ENCODE measurements at places on chromosomes 3 and 15. TPM values are rescaled to one million over a fixed set of nuclear protein-coding genes. Genes with fewer than 3 reads are reported as not detected.
A peak's percentile ranks its signal among the peaks of the same experiment; 100 is the strongest.

- DNase-seq = peak; percentile 95
These were observed at the start of gene CEP70 for GRCh38 chr3:138594150-138594934. Gene CEP70 (minus strand): TSS chr3:138594260. CDS start chr3:138572927, 21,333 bp downstream.

- DNase-seq = no peak
These were observed 22.6 kb upstream of the ANO10 start for GRCh38 chr3:43644443-43644842.

GRCh38 chr3:197076415-197076814, 46.8 kb upstream of the MELTF start:
- no peak for DNase-seq

DNA sequence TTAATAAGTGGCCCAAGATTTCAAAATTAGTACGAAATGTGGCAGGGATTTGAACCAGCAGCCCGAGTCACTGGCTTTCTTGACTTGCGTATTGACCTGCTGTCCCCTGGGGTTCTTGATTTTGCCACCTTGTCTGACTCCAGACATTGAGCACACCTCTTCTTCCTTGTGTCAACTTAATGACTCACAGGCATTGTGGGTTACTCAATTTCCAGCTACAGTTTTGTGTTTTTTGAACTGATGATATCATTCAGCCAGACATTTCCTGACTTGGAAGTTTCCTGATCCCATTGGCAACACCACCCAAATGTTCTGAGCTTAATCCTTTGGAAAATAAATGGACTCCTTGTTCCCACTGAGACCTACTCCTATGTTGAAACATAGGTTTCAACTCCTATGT, 64.2 kb downstream of the MOBP start:
- DNase-seq = no peak

GRCh38 chr15:69766156-69766555, 313.5 kb downstream of the RPLP1 start:
- DNase-seq = no peak

GRCh38 chr3:61667383-61667782, 106.0 kb downstream of the PTPRG start:
- DNase-seq = no peak

The TTC21A gene
- 16.2 TPM for polyA plus RNA-seq

The SLCO2A1 gene
- polyA plus RNA-seq = 19.5 TPM

DNA sequence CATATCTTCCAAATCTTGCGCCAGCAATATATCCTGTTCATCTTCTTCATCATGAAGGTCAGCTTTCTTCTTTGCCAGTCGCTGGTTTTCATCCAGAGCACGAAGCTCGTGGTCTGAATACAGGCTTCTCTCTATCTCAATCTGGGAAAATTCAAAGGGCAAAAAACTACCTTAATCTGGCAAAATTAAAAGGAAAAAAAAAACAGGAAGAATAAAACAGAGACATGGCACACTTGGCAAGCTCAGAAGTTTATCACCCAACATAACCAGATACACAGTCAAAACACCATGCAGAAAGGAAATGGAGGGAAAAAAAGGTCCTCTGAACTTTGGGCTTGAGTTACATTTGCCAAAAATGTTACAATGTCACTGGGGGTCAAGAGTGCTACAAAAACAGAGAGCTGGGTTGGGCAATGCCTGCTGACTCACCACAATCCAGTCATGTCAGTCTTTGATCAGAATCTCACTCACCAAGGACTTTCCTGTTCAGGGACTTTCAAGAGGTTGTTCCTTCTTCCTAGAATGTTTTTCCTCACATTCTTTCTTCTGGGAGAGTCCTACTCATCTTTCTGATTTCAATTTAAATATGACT, 1.5 kb downstream of the MRPL46 start:
- DNase-seq = no peak

DNA sequence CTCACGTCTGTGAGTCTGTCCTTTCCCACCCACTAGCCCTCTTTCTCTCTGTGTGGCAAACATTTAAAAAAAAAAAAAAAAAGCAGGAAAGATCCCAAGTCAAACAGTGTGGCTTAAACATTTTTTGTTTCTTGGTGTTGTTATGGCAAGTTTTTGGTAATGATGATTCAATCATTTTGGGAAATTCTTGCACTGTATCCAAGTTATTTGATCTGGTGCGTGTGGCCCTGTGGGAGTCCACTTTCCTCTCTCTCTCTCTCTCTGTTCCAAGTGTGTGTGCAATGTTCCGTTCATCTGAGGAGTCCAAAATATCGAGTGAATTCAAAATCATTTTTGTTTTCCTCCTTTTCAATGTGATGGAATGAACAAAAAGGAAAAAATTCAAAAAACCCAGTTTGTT, 97.7 kb downstream of the GAP43 start:
- no peak for DNase-seq

The TM4SF1 gene
- polyA plus RNA-seq = 55.5 TPM

DNA sequence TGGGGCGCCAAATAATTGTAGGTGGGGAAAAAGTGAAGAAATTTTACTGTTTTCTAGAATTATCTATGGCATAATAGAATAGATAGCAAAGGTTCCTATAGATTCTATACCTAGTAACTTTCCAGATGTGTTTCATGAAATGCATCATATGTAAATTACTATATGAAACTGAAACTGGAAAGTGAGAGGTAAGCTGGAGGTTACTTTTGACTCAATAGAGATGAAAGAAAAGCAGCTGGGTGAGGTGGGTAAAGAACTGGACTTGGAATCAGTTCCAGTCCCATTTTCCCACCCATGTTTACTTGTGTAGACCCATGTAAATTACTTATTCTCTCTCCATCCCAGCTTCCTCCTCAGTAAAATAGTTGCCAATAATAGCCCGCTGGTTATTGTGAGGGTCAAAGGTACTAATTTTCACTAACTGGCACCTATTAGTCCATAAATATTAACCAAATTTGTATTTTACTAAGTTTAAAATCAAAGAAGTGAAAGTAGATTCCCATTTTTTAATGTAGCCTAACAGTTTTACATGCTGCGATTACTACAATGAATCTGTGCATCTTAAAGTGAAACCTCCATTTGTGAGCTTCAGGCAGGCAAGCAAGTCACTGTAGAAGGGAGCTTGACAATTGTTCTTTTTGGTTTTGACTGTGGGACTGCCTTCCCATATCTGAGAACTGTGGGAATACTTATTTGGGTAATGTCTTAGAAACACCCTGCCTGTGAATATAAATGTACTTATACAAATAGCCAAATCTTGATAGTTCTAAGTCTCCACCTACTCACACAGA, 312.1 kb downstream of the SLC9A9 start:
- no peak for DNase-seq

The TP63 gene
- polyA plus RNA-seq = 1.6 TPM

Measured in left kidney (tissue), 8 donors.